Substantia nigra (tissue), 51 donors: ENCODE measurements at places on chromosomes 1 and 21.
A peak's percentile ranks its signal among the peaks of the same experiment; 100 is the strongest.

- no peak for DNase-seq
Measured at GRCh38 chr1:201916649-201917249, 28.1 kb downstream of the SHISA4 start.

GRCh38 chr1:11484321-11484655 lies 5.3 kb downstream of the DISP3 start:
- no peak for DNase-seq

GRCh38 chr1:203986887-203987461 lies 85.9 kb upstream of the SOX13 start:
- no peak for DNase-seq

DNA sequence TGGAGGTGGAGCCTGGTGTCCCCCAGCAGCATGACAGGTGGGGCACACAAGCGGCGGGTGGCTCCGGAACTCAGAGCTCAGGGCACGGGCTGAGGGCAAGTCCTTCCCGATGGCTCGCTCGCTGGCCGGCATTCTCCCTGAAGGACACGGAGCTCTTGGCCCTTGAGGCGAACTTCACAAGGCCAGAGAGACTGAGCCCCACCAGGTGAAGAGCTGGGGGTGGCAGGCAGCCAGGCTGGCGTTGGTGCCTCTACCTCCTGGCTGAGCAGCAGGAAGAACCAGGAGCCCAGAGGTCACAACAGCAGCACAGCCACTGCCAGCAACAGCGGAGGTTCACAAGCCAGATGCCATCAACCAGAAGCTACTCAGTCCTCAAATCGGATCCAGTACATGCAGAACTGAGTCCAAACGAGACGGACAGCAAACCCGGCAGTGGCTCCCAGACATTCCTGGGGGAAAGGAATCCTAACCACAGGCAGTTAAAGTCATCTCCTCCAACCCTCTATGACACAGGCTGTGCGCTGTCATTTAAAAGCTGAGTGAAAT lies 54.1 kb downstream of the NPHP4 start:
- no peak for DNase-seq

GRCh38 chr21:46554431-46555224 lies 50.3 kb downstream of the S100B start:
- DNase-seq: no peak

- DNase-seq: no peak
Measured at GRCh38 chr1:10624256-10625050, 149.7 kb downstream of the PEX14 start.

- DNase-seq: no peak
Measured at GRCh38 chr1:31152181-31152795, 86.8 kb upstream of the PUM1 start.

DNA sequence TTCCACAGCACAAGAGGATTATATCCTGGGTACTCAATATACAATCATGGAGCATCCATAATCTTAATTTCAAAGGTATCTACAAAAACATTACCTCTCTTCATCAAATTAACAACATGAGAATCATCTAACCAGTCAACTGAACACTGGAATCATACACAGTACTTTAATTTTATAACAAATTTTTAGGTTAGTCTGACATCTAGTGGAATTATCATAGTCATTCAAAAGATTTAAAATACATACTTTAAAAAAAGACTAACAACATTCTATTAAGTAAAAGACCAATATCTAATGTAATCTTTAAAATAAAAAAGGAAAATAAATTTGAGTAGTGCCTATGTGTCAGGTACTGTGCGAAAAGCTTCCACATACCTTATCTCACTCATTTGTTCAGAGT lies 16.8 kb upstream of the SH3GLB1 start:
- no peak for DNase-seq

DNA sequence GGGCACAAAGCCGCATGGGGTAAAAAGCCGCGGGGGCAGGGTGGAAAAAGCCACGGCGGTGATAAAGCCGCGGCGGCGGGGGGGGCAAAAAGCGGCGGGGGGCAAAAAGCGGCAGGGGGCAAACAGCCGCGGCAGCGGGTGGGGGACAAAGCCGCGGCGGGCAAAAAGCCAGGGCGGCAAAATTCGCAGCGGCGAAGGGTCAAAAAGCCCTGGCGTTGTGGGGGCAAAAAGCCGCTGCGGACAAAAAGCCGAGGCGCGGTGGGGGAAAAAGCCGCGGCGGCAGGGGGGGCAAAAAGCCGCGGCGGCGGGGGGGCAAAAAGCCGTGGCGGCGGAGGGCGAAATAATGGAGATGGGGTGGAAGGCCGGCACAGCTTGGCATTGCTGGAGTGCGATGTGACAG lies 3902.9 kb downstream of the SRGAP2C start:
- no peak for DNase-seq

GRCh38 chr1:72845381-72845780 lies 563.0 kb upstream of the NEGR1 start:
- DNase-seq: no peak

- DNase-seq: no peak
Measured at GRCh38 chr1:211145944-211146343, 12.0 kb upstream of the KCNH1 start.

GRCh38 chr1:115227346-115228082 lies 110.5 kb downstream of the NGF start:
- no peak for DNase-seq

GRCh38 chr1:8077602-8078001 lies 51.5 kb upstream of the ERRFI1 start:
- DNase-seq: no peak

- DNase-seq: peak; percentile 15
Measured at GRCh38 chr1:151720974-151721787, at the start of gene RIIAD1. TSS of gene RIIAD1 (plus strand) at chr1:151721522. CDS start at chr1:151721537, 15 bp downstream.

GRCh38 chr1:102798718-102799117 lies 309.6 kb downstream of the COL11A1 start:
- DNase-seq: no peak
